ENCODE measurements at places on chromosomes 16 and 17. TPM values are rescaled to one million over a fixed set of nuclear protein-coding genes. Genes with fewer than 3 reads are reported as not detected.

GRCh38 chr16:89922477-89922883 is 662 bp upstream of the TUBB3 start:
- DNase-seq, result no peak

DNA sequence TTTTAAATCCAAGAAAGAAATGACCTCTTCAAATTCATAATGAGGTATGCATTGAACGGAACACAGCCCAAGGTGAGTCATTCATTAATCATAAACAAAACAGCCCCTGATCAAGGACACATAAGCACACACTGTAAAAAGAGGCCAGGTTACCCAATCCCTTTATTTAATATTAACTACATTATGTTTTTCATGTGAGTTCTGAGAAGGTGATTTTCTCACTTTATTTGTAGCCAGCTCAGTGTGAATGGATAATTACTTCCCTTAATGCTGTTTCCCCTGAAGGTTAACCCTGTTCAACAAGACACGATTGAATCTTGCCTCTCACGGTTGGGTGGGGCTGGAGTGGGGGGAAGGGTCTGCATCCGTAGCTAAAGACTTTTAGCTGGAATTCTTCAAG is 257.3 kb upstream of the SALL1 start:
- DNase-seq, result no peak

- no peak for DNase-seq
These were observed 8.9 kb downstream of the PROCA1 start for GRCh38 chr17:28702752-28703150.

DNA sequence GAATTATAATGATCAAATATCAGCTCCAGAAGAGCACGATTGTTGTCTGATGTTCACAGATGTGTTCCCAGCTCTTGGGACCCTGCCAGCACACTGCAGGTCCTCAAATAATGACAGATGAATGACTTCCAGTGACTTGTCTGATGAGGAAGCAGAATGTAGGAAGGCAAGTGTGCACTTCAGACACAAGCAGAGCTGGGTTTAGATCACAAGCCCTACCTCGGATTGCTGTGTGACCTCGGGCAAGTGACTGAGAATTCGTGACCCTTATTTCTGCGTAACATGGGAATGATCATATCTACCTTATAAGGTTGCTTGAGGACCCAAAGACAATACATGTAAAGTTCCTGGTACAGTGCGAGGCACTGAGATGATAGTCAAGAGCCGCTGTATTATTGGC is 182.2 kb downstream of the ABCC12 start:
- DNase-seq, result no peak

The TP53TG3C gene
- polyA plus RNA-seq, result not detected

DNA sequence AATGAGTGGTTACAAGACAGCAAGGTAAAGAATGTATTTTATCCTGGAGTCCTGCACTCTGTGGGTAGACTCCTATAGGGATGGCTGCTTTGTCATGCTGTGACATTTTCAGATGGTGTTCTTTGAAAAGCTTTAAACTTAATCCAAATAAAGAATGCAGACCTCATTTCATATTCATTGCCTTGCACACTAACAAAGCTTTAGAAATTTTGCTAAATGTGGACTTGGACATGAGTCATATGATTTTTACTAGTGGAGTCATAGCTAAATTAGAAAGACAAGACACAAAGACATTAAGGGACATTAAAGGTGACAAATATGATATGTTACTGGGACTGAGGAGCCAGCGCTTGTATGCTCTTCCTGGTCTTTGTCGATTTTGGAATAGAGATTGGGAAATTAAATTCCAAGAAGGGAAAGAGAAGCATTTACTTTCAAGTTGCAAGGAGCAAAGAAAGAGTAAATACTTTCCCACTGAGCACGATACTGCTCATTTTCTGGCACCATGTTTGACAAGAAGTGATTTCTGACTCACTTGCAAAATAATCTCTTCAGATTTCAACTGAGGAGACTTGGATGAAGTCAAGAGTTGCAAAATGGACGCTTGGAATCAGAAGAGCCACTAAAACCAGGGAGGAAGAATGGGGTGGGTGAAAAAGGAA is 152.9 kb upstream of the MYOCD start:
- no peak for DNase-seq

The SDR42E1 gene
- polyA plus RNA-seq, result 11.2 TPM

- no peak for DNase-seq
These were observed 21.5 kb upstream of the CA4 start for GRCh38 chr17:60128171-60128859.

GRCh38 chr16:28189245-28189644 is 22.5 kb downstream of the XPO6 start:
- DNase-seq, result no peak

DNA sequence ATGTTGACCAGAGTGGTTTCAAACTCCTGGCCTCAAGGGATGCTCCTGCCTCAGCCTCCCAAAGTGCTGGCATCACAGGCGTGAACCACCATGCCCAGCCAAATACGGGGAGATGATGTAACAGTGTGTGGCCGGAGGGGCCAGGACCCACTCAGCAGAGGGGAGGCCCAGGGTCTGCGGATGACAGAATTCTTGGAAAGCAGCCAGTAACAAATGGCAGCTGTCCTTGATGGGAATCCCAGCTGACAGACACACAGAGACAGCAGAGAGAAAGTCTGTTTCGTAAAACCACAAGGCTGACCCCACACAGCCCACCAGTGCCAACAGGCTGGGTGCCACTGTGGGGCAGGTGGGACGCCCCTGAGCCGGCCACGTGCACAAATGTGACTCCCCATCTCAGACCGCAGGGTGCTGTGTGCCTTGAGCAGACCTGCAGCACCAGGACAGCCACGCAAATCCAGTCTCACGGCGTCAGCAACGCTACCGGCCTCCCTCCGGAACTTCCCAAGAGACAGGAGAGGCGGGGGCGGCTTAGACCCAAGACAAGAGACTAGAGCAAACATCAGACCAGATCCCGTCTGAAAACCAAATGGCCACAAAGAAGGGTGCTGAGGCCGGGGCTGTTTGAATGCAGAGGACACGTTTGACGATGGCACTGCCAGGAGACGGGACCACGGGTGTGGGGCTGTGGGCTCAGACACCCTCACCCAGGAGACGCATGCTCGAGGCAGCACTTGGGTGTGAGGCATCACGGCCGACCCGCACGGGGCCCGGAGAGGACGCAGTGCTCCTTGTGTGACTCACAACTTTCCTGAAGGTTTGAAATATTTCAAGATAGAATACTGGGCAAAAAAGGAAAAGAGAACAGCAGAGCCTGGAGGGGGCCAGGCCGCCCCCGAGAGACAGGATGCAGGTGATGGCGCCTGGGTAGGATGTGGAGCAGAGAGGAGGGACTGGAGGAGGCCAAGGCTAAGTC is 24.6 kb downstream of the CTU2 start:
- no peak for DNase-seq

DNA sequence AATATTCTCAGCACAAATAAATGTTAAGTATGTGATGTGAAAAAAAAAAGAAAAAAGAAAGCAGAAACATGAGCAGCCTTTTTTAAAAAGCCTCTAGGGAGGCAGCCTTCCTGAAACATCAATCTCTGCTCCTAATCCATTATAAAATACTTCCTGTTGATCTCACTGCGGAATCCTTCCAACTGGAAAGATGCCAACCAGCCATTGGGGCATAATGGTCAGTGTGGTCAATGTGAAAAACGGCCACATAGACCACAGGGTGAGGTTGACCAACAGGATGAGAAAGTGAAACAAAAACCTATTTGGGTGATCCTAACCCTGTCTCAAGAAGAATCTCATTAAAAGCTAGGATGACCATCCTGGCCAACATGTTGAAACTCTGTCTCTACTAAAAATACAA is 26.1 kb upstream of the ABCA8 start:
- DNase-seq, result peak; percentile 22

The COIL gene
- polyA plus RNA-seq, result 35.9 TPM

DNA sequence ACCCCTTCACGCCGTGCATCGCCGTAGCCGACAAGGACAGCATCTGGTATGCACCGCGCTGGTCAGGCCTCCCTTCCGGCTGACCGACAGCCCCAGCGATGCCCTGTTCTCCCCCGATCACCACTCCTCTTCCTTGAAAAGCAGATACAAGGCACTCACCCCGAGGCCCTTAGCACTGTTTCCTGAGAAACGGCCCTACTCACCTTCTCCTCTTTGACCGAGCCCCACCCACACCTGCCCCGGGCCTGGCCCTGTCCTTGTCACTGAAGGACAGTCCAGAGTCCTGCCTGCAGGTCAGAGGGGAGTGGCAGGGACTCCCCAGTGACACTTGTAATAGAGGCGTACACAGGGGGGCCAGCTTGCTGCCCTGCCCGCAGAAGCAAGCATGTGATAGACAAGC is 45.9 kb upstream of the CHMP6 start:
- DNase-seq, result no peak

GRCh38 chr16:58345574-58346354 is 46.5 kb upstream of the GINS3 start:
- DNase-seq, result no peak

- no peak for DNase-seq
These were observed 1.7 kb upstream of the ITGAE start for GRCh38 chr17:3802461-3803307.

DNA sequence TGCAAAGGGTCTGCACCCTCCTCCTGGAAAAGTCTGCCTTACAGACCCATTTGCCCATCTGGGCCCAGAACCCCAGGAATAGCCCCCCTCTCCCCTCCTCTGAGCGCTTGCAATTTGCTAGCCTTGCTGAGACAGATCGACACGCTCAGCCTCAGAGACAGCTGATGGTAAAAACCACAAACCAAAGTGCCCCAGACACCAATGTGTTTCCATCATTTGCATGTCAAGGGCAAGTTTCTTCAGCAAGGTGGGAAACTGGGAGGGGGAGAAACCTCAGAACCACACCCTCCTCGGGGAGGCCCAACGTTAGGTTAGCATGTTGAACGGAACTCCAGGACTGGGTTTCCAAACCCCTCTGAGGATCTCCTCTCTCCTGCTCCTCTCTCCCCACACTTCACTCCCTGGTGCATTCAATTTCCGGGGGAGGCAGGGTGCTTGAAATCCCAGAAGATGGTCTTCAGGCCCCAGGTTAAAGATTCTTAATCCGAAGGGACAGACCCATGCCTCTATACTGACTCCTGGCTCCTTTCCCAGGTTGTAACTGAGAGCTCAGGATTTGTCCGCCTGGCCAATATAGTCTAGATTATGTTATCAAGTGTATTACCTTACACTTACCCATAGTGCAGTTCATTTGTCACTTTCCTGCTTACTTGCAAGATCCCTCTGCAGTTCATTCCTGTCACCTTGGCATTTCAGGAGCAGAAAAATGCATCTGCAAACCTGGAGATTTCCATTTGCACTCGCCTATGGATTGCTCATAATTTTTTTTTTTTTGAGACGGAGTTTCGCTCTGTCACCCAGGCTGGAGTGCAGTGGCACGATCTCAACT is 1.3 kb upstream of the CUEDC1 start:
- DNase-seq, result no peak

DNA sequence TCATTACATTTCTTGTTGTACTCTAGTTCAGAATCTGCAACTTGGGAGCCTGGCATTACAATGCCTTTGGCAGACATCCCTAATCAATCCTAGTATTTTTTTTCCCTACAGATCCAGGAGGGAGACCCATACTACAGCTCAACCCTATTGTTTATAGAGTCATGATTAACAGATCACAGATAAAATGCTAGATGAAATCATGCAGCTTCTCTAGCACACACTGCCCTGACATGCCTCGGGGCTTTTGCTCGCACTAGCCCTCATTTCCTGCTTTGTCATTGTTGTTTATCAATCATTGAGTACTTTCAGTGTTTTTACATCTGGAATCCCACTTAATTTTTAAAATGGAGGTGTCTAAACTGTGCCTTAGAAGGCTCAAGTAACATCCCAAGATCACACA is 412.5 kb downstream of the CA10 start:
- no peak for DNase-seq

The WNT9B gene
- polyA plus RNA-seq, result 11.4 TPM

DNA sequence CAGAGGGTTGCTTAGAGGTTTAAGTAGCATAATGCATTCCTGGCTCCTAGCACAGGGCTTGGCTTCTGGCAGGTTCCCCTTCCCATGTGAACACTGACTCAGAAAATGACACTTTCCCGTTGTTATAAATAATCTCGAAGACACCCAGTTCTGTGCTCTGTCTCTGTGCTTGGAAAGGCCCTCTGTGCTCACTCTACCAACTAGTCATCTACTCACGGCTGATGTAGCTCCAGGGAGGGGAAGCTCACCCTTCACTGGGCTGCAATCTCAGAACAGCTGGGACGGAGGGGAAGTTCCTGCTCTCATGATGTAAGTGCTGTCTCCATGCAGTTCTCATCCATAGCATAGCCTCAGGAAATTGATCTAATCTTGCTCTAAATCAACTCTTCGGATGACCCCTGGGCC is 230.5 kb upstream of the ASIC2 start:
- DNase-seq, result no peak

DNA sequence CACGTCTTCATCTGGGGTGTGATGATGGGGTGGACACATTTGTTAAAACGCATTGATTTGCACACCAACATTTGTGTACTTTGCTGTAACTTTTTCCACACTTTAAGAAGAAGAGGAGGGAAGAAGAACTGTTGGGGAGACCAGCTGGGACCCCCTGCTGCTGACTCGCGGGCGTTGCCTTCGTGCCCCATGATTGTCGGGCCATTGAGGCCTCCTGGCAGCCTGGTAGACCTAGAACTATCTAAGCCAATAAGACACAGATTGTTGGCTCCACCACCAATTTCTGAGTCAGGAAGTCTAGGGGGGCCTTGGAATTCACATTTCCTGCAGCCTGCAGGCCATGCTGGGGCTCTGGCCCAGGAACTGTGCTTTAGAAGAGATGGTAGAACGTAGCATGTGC is 105.5 kb downstream of the TNFRSF13B start:
- DNase-seq, result no peak

The IGSF6 gene
- polyA plus RNA-seq, result 2.6 TPM

The BLMH gene
- 90.9 TPM for polyA plus RNA-seq

GRCh38 chr16:79480056-79480455 is 120.5 kb downstream of the MAF start:
- DNase-seq, result no peak

DNA sequence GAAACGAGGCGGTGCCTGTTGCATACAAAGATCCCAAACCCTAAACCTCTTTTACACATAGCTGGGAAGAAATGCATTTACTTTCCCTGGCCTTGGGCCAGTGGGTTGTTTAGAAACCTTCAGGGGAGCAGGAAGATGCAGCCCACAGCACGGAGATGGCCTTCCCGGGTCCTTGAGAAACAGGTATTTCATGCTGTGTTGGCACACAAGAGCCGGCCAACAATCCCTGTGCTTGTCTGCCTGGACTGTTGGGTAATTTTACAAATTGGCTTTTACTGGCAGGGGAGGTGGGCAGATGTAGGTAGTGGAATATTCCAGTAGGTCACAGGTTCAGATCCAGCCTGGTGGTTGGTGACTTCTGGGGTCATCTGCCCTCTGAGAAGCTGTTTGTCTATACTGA is 148.0 kb downstream of the FOXL1 start:
- DNase-seq, result no peak

The KRT37 gene
- not detected for polyA plus RNA-seq

- DNase-seq, result no peak
These were observed 58.5 kb upstream of the BCAR1 start for GRCh38 chr16:75309899-75310430.

The ATP2A3 gene
- polyA plus RNA-seq, result 6.2 TPM

The SLC12A3 gene
- 48.5 TPM for polyA plus RNA-seq

The PDIA2 gene
- polyA plus RNA-seq, result 0.53 TPM

The CCL16 gene
- polyA plus RNA-seq, result 0.23 TPM

- DNase-seq, result no peak
These were observed 234.4 kb downstream of the ZNF423 start for GRCh38 chr16:49621241-49622083.

- DNase-seq, result no peak
These were observed 34.9 kb upstream of the CACNG5 start for GRCh38 chr17:66799849-66800537.

Data from right renal pelvis (tissue), 4 donors.